ENCODE measurements at places on chromosomes 6 and 20. TPM values are rescaled to one million over a fixed set of nuclear protein-coding genes. Genes with fewer than 3 reads are reported as not detected.

DNA sequence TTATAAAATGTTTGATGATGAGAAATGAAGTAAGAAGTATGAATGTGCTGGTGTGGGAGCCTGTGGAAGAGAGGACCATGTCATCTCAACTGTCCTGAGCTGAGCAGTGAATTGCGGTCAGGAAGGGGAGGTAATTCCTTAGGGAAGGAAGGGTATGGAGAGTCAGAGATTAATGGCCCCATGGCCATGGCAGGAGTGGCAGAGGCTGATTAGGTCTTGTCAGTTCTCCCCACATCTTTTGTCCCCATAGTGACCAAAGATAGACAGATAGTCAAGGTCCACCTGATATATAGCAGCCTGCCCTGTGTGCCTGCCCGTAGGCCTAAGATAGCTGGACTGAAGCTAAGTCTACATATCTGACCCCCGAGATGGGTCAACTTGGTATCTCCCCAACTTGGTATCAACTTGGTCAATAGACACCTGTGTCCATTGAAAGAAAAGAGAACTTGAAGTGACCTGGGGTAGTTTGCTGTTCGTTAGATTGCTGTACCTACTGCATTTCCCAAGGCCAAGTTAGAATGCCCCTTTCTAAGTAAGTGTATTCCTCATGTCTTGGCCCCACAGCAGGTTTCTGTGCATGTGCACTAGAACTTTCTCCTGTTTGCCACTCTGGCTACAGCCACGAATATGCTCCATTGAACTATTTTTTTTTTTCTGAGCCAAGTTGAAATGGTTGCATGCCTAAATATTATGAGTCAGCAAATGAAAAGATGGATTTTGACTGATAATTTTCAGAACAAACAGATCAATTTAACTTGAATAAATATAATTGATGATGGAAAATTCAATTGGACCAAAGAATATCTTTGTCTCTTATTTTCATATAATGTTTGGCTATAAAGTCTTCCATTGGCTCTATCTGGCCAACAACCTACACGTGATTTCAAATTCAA, 143.4 kb downstream of the ISM1 start:
- no peak for DNase-seq

- DNase-seq = peak; percentile 37
Observed at GRCh38 chr20:12941025-12941424, 67.7 kb upstream of the SPTLC3 start.

The SIRPD gene
- total RNA-seq = not detected

DNA sequence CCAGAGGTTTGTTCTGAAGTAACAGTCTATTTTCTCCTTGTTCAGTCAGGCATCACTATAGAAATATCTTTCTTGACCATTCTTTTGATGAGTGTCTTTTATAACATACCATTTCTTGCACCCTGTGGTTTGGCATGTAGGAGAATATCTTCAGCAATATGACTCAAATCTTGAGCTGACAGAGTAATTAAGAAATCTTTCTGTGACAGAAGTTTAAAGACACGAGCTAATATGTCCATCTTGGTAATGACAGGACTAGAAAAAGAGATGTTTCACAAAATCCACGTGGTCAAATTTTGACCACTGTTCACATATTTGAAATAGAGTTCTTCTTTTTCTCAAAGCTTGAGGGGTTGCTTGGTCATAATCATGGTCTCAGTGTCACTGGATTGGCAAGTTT, 149.9 kb downstream of the MYB start:
- DNase-seq = no peak

- DNase-seq = no peak
Observed at GRCh38 chr20:33948480-33948879, 45.2 kb upstream of the RALY start.
